SK-MEL-5 (cell line): ENCODE measurements at places on chromosomes 11 and 22. TPM values are rescaled to one million over a fixed set of nuclear protein-coding genes. Genes with fewer than 3 reads are reported as not detected.

The CASTOR1 gene
- 3.4 and 4.0 TPM in 2 replicates for total RNA-seq

The OR2D2 gene
- not detected in 2 replicates for total RNA-seq

DNA sequence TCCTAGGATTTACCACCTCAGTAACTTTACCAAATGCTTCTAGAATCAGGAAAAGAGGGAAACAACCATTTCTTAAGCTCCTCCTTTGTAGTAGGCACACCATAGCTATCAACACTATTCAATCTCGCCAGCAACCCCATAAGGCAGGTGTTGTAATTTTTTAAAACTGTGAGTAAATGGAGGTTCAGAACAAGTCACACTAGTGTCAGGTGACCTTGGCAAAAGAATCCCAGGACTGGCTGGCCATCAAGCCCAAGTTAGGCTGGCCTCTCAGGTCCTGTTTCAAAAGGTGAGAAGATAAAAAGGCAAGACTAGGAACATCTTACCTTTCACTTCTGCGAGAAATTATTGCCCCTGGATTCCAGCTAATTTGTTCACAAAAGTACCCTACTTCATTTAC, 713 bp downstream of the TOP3B start:
- no peak for DNase-seq

GRCh38 chr22:41682033-41682807, 6.4 kb downstream of the SNU13 start:
- DNase-seq: peak; percentile 83

DNA sequence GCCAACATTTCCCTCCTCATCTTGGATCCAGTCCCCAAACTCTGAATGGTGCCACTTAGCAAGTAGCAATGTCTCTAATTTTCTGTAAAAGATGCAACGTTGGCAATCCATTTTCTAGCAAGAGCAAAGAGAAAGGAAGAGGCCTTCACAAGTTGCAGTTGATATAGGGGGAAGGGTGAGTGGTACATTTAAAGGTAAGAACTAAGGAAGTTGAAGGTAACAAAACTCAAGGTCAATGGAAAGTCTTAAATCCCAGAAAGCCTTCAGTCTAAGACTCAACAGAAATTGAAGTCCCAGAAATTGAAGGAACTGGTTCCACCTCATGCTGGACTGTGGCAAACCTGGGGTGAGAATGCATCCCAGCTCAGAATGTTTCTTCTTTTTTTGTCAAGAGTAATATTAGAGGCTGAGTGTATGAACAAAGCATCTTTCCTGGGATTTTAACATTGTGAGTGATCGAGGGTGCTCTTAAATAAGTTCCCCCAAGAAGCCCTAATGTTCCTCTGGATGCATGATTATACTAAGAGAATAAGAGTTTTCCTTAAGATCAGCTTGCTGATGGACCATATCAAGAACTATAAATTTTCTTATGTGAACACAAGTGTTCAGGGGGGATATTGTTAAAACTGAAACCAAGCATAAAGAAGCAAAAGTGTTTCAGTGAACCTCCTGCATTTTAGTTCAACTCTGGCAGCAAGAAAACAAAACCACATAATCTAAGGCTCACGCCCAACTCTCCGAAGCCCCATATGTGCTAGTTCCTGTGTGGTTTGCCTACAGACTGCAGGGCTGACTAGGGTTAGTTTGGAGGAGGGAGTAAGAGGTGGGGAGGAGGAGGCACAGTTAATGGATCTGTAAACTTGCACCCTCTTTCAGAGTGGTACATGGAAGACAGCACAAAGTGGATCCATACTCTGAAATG, at the start of gene GRAP2:
Gene GRAP2, plus strand, starts transcription at position 779 of the 922 bp plus-strand sequence. CDS start 46,023 bp downstream, outside the sequence.
- no peak for DNase-seq
